ENCODE measurements at places on chromosomes 4 and X. TPM values are rescaled to one million over a fixed set of nuclear protein-coding genes. Genes with fewer than 3 reads are reported as not detected.

IKBKG gene
- total RNA-seq = 9.5 TPM

MEPE gene
- not detected for total RNA-seq

PHOX2B gene
- not detected for total RNA-seq

SYN1 gene
- total RNA-seq = 0.33 TPM

CXorf49 gene
- total RNA-seq = not detected

CCSER1 gene
- 6.6 TPM for total RNA-seq

MORC4 gene
- total RNA-seq = 22.9 TPM

RNF113A gene
- total RNA-seq = 51.9 TPM

HSD17B11 gene
- 57.9 TPM for total RNA-seq

UGT2B11 gene
- total RNA-seq = not detected

TMPRSS11D gene
- total RNA-seq = not detected

FGD1 gene
- 4.7 TPM for total RNA-seq

TEX13C gene
- total RNA-seq = not detected

VGLL1 gene
- total RNA-seq = not detected

CD38 gene
- 0.06 TPM for total RNA-seq

MAGEA9B gene
- not detected for total RNA-seq

VCX2 gene
- not detected for total RNA-seq

XAGE1A gene
- not detected for total RNA-seq

TENM3 gene
- 57.4 TPM for total RNA-seq

OPRPN gene
- total RNA-seq = not detected

HS6ST2 gene
- total RNA-seq = 65.6 TPM

MAGEB1 gene
- total RNA-seq = 15.6 TPM

RAB33A gene
- total RNA-seq = not detected

Data from SJCRH30 (cell line).